HFFc6 (cell line): ENCODE measurements at places on chromosomes 6 and 20. TPM values are rescaled to one million over a fixed set of nuclear protein-coding genes. Genes with fewer than 3 reads are reported as not detected.

- H3K27me3 ChIP-seq: no peaks in the 10 kb centered on the region; the same call in 1 of the 2 replicates
- DNase-seq: no peak
- H3K4me1 ChIP-seq: no peaks in the 10 kb centered on the region
- H3K36me3 ChIP-seq: no peaks in the 10 kb centered on the region
Observed at GRCh38 chr20:14569641-14570040, 232.2 kb upstream of the FLRT3 start.

GRCh38 chr20:37911261-37911660, 8.3 kb downstream of the VSTM2L start:
- DNase-seq: no peak
- peaks cover 54% of the 10 kb centered on the region for H3K27me3 ChIP-seq
- H3K4me3 ChIP-seq: no peak overlapping the region
- H3K4me1 ChIP-seq: peaks cover 29% of the 10 kb centered on the region
- H3K27ac ChIP-seq: no peak overlapping the region

GRCh38 chr20:34956041-34956458, 382 bp downstream of the MYH7B start:
- DNase-seq: no peak
- H3K36me3 ChIP-seq: peaks cover 9% of the 10 kb centered on the region
- H3K27me3 ChIP-seq: peaks cover 2% of the 10 kb centered on the region

DNA sequence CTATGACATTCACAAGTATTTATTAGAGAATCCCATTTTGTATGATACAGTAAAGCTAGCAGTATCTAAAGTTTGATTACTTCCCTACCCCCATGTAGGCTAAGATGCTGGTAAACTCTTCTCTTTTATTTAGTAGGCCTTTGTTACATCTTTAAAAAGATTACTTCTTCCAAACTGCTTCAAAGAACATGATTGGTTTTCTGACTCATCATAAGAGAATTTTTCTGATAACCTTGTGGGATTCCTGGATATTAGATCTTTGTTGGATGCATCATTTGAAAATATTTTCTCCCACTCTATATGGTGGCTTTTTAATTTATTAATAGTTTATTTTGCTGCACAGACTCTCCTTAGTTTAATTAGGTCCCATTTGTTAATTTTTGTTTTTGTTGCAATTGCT, 898.3 kb upstream of the ADGRB3 start:
- DNase-seq: no peak
- no peaks in the 10 kb centered on the region; the same call in 1 of the 2 replicates for H3K4me1 ChIP-seq
- peaks cover 5% of the 10 kb centered on the region; the same call in 1 of the 2 replicates for H3K36me3 ChIP-seq

DNA sequence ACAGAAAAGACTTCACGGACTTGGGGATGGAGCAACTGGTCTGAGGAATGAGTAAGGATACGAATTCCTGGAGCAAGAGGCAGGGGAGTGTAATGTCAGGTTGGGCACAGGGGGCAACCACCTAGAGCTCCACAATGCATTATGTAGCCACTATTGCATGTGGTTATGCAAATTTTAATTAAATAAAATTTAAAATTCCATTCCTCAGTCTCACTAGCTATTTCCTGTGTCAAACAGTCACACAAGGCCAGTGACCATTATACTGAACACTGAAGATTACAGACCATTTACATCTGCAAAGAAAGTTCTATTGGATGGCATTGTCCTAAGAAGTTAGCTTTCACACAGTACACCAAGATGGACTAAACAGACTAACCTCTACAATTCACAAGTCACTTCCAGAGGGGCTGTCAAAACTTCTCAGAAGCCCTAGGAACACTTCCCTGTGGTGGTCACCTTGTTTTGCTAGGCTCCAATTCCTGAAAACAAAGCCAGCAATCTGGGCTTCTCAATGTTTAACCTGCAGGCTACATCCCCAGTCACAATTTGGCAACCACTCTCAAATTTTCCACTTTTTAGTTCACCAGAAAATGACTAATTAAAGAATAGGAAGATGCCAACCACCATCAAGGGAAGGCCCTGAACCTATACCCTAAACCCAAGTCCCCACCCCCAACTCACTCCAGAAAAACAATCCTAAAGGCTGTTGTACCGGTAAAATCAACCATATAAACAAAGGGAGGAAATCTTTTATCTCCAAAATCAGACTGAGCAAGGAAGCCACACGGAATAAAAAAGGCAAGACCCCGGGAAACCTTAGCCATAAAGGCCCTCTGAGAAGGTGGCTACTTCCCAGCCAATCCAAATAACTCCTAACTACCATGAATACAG, 34.2 kb upstream of the C20orf203 start:
- peak overlapping the region; percentile 85 for H3K27ac ChIP-seq
- H3K4me3 ChIP-seq: peak overlapping the region; percentile 39
- H3K27me3 ChIP-seq: peaks cover 2% of the 10 kb centered on the region
- H3K4me1 ChIP-seq: peaks cover 30% of the 10 kb centered on the region
- DNase-seq: peak; percentile 54
- peaks cover 26% of the 10 kb centered on the region for H3K36me3 ChIP-seq

GRCh38 chr6:32936239-32937152, 4.3 kb downstream of the HLA-DMB start:
- no peak overlapping the region for H3K27ac ChIP-seq
- H3K36me3 ChIP-seq: no peaks in the 10 kb centered on the region
- no peak for DNase-seq
- peaks cover 44% of the 10 kb centered on the region for H3K27me3 ChIP-seq
- H3K4me3 ChIP-seq: no peak overlapping the region
- peaks cover 7% of the 10 kb centered on the region; the same call in 1 of the 2 replicates for H3K4me1 ChIP-seq

DNA sequence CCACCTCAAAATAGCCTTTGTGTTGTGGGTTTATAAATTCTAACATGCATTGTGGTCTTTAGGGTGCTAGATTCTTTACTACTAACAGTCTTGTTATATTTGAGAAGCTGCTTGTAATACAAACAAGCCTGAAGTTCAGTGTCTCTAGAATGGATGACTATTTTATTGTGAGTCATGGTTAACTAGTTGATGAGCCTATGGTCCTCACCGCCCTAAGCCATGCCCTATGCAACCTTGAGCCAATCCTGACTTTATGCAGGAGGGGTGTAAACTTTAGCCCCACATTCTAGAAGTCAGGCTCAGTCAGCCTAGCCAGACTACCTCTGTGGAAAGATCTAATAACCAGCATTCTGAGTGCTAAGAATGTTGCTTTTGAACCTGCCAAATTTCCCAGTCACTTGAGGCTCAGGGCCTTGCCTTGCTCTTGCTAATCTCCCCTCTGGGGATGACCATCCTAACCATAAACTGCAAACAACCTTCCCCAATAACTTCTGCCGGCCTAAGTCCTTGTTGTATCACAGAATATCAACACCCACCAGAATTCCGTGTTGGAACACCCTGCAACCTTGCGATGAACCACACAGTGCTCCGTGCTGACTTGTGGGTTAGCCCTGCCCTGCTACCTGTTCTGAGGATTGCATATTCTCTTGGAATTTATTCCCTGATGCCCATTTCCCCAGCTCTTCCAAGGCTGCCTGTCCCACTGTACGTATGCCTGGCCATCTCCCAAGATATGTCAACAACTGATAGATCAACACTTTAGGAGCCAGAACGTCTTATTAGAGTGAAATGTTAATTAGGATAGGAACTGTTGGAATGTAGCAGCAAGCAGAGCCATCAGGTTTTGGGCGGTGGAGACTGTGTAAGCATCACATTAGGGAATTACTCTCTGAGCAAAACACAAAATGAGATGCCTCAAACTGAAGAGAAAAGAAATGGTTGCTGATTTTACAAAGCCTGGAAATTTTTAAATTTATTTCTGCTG, 71.7 kb upstream of the CEP85L start:
- no peak overlapping the region for H3K27ac ChIP-seq
- no peak overlapping the region for H3K4me3 ChIP-seq
- peaks cover 13% of the 10 kb centered on the region for H3K27me3 ChIP-seq
- no peaks in the 10 kb centered on the region for H3K36me3 ChIP-seq
- peaks cover 11% of the 10 kb centered on the region for H3K4me1 ChIP-seq
- no peak for DNase-seq

GRCh38 chr20:51643390-51643789, 100.9 kb upstream of the NFATC2 start:
- H3K36me3 ChIP-seq: no peaks in the 10 kb centered on the region
- H3K27me3 ChIP-seq: no peaks in the 10 kb centered on the region; the same call in 1 of the 2 replicates
- DNase-seq: no peak
- peaks cover 32% of the 10 kb centered on the region for H3K4me1 ChIP-seq

DNA sequence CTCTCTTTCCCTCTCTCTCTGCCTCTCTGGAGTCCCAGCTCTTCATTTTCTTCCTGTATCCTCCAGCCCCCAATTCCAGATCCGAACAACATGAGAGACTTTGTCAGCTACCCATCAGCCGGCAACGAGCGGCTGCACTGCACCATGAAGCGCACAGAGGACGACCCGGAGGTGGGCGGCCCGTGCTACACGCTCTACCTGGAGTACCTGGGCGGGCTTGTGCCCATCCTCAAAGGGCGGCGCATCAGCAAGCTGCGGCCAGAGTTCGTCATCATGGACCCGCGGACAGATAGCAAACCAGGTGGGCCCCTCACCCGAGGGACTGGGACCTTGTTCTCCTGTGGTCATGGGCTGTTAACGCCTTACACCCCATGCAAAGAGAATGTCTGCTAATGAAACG, 78.9 kb upstream of the TMEM181 start:
- peaks cover 25% of the 10 kb centered on the region for H3K36me3 ChIP-seq
- peak overlapping the region; percentile 89 for H3K27ac ChIP-seq
- DNase-seq: no peak
- peaks cover 4% of the 10 kb centered on the region; the same call in 1 of the 2 replicates for H3K27me3 ChIP-seq

DNA sequence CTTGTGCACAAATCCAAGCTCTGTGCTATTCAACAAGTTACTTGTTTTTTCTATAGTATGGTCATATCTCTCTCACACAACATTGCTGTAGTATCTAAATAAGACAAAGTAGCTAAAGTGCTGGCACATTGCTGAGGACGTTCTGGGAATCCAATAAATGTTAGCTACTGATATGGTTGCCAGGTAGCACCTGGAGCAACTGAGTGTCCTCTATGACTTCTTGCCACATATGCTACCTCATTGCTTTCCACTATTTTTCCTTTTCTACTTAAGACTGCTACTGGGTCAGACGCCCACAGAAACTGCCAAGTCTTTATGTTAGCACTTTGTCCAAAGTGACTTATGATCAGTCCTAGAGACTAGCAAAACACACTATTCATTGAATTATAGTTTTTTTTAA, 85.3 kb downstream of the SYCP2 start:
- no peaks in the 10 kb centered on the region for H3K4me1 ChIP-seq
- no peak overlapping the region for H3K4me3 ChIP-seq
- no peaks in the 10 kb centered on the region for H3K36me3 ChIP-seq
- no peaks in the 10 kb centered on the region for H3K27me3 ChIP-seq

- peak overlapping the region; percentile 76; the same call in 1 of the 2 replicates for H3K27ac ChIP-seq
- H3K4me3 ChIP-seq: peak overlapping the region; percentile 47; the same call in 1 of the 2 replicates
- peaks cover 51% of the 10 kb centered on the region for H3K4me1 ChIP-seq
- no peaks in the 10 kb centered on the region for H3K27me3 ChIP-seq
- no peak for DNase-seq
Observed at GRCh38 chr6:152458648-152459644, 178.2 kb downstream of the SYNE1 start.

GRCh38 chr20:1370548-1371110, 22.2 kb downstream of the FKBP1A start:
- peaks cover 5% of the 10 kb centered on the region for H3K27me3 ChIP-seq
- peak overlapping the region; percentile 69 for H3K27ac ChIP-seq
- peaks cover 78% of the 10 kb centered on the region for H3K4me1 ChIP-seq
- no peak for DNase-seq
- peaks cover 33% of the 10 kb centered on the region for H3K36me3 ChIP-seq

- peak overlapping the region; percentile 94 for H3K27ac ChIP-seq
- peak; percentile 51 for DNase-seq
- peaks cover 41% of the 10 kb centered on the region for H3K36me3 ChIP-seq
Observed at GRCh38 chr20:45341939-45342854, 6.0 kb downstream of the SDC4 start.

DNA sequence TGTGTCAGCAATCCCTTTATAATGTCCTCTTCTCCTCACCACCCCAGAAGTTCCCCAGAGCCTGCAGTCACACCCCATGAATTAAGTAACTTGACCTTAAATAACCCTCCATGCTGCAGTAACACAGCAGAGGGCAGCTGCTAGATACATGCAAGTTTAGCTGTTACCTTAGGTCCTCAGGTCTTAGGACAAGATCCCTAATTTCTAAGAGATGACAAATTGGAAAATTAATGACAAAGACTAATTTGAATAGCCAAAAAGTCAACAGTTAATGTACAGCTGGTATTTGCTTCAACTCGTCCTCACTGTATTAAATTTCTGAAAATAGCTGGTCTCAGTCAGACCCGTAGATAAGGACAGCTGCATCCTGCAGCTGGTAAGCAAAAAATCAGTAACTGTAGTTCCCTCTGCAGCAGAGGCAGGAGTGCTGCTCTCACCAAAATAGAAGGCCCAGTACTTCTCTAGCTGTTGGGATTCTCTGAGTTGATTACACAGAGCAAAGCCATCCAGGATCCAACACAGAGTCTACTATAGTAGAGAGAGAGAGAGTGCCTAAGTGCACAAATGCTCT, 62.4 kb downstream of the TNFRSF21 start:
- H3K36me3 ChIP-seq: no peaks in the 10 kb centered on the region
- H3K4me3 ChIP-seq: no peak overlapping the region
- H3K27ac ChIP-seq: no peak overlapping the region
- H3K4me1 ChIP-seq: peaks cover 5% of the 10 kb centered on the region; the same call in 1 of the 2 replicates
- no peaks in the 10 kb centered on the region; the same call in 1 of the 2 replicates for H3K27me3 ChIP-seq

- peaks cover 7% of the 10 kb centered on the region for H3K4me1 ChIP-seq
- no peak overlapping the region for H3K4me3 ChIP-seq
- no peak for DNase-seq
Observed at GRCh38 chr20:17617212-17617867, 47.5 kb downstream of the DSTN start.

- DNase-seq: no peak
- H3K36me3 ChIP-seq: peaks cover 14% of the 10 kb centered on the region; the same call in 1 of the 2 replicates
- no peak overlapping the region for H3K27ac ChIP-seq
- peaks cover 13% of the 10 kb centered on the region for H3K4me1 ChIP-seq
- no peaks in the 10 kb centered on the region; the same call in none of the 2 replicates for H3K27me3 ChIP-seq
Observed at GRCh38 chr6:5044866-5045265, 40.3 kb upstream of the PPP1R3G start.

DNA sequence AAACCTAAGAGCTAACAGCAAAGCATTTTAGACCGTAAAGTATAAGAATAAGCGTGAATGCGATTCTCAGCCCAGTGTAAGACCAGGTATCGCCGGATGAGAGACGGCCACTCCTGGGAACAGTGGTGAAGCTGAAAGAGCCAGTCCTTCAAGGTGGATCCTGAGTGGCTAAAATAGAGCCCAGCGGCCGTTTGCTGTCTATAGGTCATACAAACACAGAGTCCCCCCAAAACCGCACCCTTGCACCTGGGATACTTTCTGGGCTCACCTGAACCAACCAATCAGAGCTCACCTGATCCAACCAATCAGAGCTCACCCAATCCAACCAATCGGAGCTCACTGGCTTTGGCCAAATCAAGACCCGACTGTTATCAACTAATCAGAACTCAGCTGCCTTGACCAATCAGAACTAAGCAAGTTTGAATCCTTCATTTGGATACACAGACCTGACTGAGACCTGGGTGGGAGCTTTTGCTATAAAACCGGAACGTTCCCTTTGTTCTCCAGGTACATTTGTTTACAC, 248.2 kb downstream of the DLL1 start:
- no peaks in the 10 kb centered on the region; the same call in 1 of the 2 replicates for H3K27me3 ChIP-seq
- no peaks in the 10 kb centered on the region for H3K4me1 ChIP-seq
- H3K4me3 ChIP-seq: no peak overlapping the region

GTSF1L gene
- not detected in 3 replicates for total RNA-seq

SCUBE3 gene
- total RNA-seq: 42.8 to 71.6 TPM (median 67.6 TPM) in 3 replicates

VSX1 gene
- total RNA-seq: not detected in 3 replicates

ZNF512B gene
- 20.8 to 24.5 TPM (median 24.2 TPM) in 3 replicates for total RNA-seq

CGA gene
- 0.69 to 1.2 TPM (median 1.1 TPM) in 3 replicates for total RNA-seq

HMGN4 gene
- total RNA-seq: 48.4 to 53.4 TPM (median 50.0 TPM) in 3 replicates

SYNCRIP gene
- total RNA-seq: 132 and 142 TPM in 2 replicates

TGM2 gene
- 99.6 to 434 TPM (median 265 TPM) in 3 replicates for total RNA-seq

BHLHE23 gene
- not detected in 3 replicates for total RNA-seq

HAO1 gene
- not detected in 3 replicates for total RNA-seq

RIPOR3 gene
- 0.09 to 0.35 TPM (median 0.09 TPM) in 3 replicates for total RNA-seq
